Neural progenitor cell (in vitro differentiated cells): ENCODE measurements at places on chromosomes 11 and 22. TPM values are rescaled to one million over a fixed set of nuclear protein-coding genes. Genes with fewer than 3 reads are reported as not detected.

DNA sequence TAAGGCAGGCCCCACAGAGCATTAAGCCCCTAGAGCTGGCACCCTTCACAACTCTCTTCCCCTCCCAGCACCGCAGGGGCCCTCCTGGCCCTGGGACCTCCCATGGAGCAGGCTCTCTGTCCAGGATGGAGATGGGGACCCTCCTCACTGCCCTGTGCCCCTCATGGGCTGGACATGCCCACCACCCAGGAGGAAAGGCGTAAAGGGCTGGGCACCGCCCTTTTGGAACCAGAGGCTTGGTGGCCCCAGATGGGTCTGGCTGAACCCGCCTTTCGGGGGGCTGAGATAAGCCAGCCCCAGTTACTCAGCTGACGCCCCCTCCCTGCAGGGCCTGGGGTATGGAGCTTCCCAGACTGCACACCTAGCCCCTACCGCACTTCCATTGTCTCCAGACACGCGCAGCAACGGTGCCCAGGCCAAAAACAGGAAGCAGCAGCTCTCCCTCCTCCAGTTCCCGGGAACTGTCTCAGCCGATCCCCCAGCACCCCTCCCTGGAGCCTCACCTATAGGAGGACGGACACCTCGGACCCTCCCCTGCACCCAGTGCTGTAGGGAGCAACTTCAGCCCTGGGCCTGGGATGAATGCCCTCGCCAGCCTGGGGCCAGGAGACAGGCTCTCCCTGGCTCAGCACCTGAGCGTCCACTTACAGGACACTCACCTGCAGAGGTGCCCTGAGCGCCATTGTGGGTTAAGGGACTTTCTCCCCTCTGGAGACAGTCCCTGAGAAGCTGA, 1.6 kb upstream of the SUSD2 start:
- peaks cover 8% of the 10 kb centered on the region for H3K4me1 ChIP-seq
- no peaks in the 10 kb centered on the region for H3K36me3 ChIP-seq
- DNase-seq = no peak
- H3K4me3 ChIP-seq = no peak overlapping the region

- H3K27me3 ChIP-seq = no peaks in the 10 kb centered on the region
- DNase-seq = no peak
- H3K4me1 ChIP-seq = peaks cover 7% of the 10 kb centered on the region
Measured at GRCh38 chr11:72568861-72569260, 105.4 kb downstream of the PDE2A start.

DNA sequence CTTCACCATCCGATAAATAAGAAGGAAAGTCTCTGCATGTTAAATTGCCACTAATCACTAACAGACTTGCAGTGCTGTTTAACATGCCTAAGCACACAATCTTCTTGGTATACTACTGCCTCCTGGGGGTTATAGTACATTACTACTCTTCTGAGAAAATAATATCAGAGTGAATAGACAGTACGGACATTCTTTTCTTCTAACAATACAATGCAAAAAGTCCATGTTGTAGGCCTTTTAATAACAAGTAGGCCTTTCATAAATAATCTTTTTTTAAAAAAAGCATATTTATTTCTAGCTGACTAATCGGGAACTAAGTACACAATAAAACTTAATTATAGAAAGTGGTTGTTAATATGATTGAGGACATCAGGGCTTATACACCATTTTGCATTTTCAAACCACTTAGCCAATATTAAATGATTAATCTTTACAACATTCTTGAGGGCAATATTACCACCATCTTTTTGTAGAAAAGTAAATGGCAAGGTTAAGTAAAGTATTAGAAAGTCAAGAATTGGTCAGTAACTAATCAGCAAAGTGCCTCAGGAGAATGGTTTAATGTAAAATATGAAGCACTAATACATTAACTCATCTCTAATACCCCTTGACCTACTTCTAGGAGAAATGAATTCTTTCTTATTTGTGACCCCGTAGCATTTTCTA, 84.7 kb downstream of the TTC28 start:
- H3K27me3 ChIP-seq = no peaks in the 10 kb centered on the region
- H3K4me3 ChIP-seq = no peak overlapping the region
- H3K36me3 ChIP-seq = no peaks in the 10 kb centered on the region
- peak; percentile 74 for DNase-seq

- DNase-seq = no peak
- H3K36me3 ChIP-seq = no peaks in the 10 kb centered on the region
Measured at GRCh38 chr22:39236321-39237317, 8.2 kb downstream of the PDGFB start.

ZNF280B gene
- 10.4 and 14.2 TPM in 2 replicates for total RNA-seq

GRCh38 chr11:33325451-33325850, 68.3 kb downstream of the HIPK3 start:
- no peak overlapping the region for H3K4me3 ChIP-seq
- no peaks in the 10 kb centered on the region for H3K36me3 ChIP-seq
- no peaks in the 10 kb centered on the region for H3K27me3 ChIP-seq
- no peaks in the 10 kb centered on the region for H3K4me1 ChIP-seq
- no peak overlapping the region for H3K27ac ChIP-seq
- DNase-seq = no peak

DNA sequence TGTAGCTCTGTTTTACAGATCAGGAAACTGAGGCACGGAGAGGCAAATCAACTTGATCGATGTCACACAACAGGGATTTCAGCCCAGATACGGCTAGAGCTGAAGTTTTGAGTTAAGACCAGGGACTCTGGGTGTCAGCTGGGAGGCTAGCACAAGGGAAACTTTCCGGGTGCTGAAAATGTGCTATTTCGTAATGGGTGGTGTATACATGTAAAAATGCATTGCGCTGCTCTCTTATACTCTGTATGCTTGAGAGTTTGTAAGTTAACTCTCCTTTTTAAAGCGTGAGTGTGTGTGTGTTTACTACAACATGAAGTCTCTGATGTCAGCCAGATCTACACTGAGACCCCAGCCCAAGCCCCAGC, 227.6 kb downstream of the MN1 start:
- H3K27me3 ChIP-seq = no peaks in the 10 kb centered on the region
- H3K36me3 ChIP-seq = no peaks in the 10 kb centered on the region
- H3K4me3 ChIP-seq = no peak overlapping the region
- peaks cover 21% of the 10 kb centered on the region for H3K4me1 ChIP-seq
- H3K27ac ChIP-seq = no peak overlapping the region

GRCh38 chr22:26811647-26811992, 154.2 kb downstream of the MIAT start:
- H3K4me1 ChIP-seq = peaks cover 2% of the 10 kb centered on the region
- no peaks in the 10 kb centered on the region for H3K36me3 ChIP-seq
- H3K4me3 ChIP-seq = no peak overlapping the region
- DNase-seq = no peak
- H3K27ac ChIP-seq = no peak overlapping the region
- H3K27me3 ChIP-seq = no peaks in the 10 kb centered on the region

DNA sequence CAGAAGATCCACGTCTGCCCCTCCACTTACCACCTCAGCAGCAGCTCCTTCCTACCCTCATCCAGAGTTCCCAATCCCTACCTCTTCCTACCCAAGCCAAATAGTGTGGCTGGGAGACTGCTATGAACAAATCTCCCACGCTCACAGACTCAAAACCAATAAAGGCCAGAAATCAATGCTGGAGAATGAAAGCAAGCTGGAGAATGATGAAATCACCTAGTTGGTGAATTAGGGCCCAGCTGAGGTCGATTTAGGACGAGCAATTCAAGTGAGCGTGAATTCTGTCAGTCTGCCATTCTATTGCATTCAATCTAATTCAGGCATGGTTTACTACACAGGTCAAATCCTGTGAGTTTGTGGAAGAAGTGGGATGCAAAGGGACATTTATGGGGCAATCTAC, 22.5 kb downstream of the COMMD9 start:
- H3K27ac ChIP-seq = no peak overlapping the region
- no peaks in the 10 kb centered on the region for H3K27me3 ChIP-seq
- H3K4me1 ChIP-seq = peaks cover 5% of the 10 kb centered on the region
- no peaks in the 10 kb centered on the region for H3K36me3 ChIP-seq
